KBM-7 (cell line): ENCODE measurements at places on chromosomes 12 and 14.

- no peak for DNase-seq
Measured at GRCh38 chr14:99689266-99690236, 5.5 kb downstream of the CYP46A1 start.

- DNase-seq, result no peak
Measured at GRCh38 chr14:97344666-97345065, 547.5 kb downstream of the VRK1 start.

DNA sequence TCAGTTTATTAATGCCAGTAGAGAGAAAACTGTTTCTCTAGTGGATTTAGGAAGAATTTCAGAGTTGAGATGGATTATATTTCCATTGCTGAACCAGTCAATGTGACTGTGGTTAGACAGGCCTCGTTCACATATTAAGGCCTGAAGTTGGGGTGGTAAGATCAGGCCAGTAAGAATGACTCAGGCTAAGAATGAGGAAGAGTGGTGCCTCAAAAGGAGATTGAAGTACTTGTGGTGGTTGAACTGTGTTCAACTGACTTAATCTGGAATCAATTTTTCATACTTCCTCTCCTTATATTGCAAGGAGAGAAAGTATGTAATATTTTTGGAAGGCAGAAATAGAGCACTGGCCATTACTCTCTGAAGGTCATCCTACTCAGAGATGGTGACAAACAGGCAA is 37.8 kb upstream of the ATF7IP start:
- peak; percentile 74 for DNase-seq

- peak; percentile 28 for DNase-seq
Measured at GRCh38 chr14:52352061-52352491, 38.0 kb downstream of the PTGER2 start.

GRCh38 chr12:105057174-105057573 is 27.1 kb downstream of the ALDH1L2 start:
- no peak for DNase-seq

- DNase-seq, result no peak
Measured at GRCh38 chr12:5374713-5375112, 57.2 kb upstream of the NTF3 start.

- no peak for DNase-seq
Measured at GRCh38 chr12:17352164-17352563, 737.8 kb downstream of the RERGL start.

- DNase-seq, result no peak
Measured at GRCh38 chr12:109737126-109737525, 23.5 kb downstream of the FAM222A start.

- DNase-seq, result no peak
Measured at GRCh38 chr12:2801044-2801783, 6.4 kb downstream of the FKBP4 start.

- no peak for DNase-seq
Measured at GRCh38 chr14:101823511-101824120, 62.1 kb downstream of the PPP2R5C start.

DNA sequence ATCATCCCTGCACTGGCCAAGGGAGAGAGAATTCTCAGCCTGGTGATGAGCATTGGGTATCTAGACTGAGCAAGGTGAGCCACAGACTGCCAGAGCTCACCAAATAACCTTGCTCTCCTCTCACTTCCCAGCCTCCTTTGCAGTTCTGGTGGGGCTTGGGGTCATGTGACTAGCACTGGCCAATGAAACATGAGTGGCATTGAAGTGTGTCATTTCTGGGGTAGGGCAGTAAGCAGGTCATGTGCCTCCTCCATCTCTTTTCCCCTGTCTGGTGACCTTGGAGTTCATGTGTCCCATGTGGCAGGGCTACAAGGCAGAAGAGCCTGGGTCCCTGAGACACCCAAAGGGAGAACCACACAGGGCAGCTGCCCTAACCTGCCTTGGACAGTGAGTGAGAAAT is 3.6 kb upstream of the KRT72 start:
- no peak for DNase-seq

DNA sequence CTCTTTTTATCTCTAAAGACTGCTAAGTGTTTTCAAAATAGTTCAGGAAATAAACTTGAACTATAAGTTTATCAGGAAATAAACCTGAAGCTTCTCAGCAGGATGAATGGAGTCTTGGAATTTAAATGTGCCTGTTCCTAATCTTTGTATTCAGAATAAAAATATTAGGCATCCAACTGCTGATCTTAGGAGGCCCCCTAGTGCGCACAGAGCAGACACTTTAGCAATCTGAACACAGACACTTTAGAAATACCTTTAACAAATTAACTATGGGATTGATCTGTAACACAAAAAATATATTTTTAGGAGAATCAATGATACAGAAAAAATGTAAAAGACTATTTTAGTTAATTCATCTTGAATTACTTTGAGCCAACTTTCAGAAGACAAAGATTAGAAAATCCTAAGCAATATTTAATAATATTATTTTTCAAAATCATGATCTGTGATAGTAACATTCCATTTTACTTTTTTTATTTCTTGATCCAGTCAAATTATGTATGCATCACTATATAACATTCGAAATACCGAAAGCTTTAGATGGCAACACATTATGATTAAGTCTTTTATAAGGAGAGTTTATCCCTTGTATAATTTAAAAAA is 80.9 kb downstream of the SLC41A2 start:
- DNase-seq, result peak; percentile 32

GRCh38 chr14:106729551-106729950 is 1203.2 kb downstream of the TMEM121 start:
- DNase-seq, result no peak

DNA sequence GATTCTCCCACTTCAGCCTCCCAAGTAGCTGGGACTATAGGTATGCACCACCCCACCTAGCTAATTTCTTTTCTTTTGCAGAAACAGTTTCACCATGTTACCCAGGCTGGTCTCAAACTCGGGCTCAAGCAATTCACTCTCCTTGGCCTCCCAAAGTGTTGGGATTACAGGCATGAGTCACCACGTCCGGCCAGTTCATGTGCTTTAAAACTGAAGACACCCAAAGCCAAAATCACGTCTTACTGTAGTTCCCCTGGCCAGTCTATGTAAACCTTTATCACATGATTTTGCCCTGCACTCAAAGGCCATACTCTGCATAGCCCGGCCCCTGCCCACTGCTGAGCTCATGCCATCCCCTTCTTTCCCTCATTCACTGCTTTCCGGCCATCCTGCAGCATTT is 4.5 kb downstream of the ALKBH2 start:
- no peak for DNase-seq

GRCh38 chr14:71324767-71325272 is 417.6 kb downstream of the PCNX1 start:
- DNase-seq, result peak; percentile 85

- peak; percentile 45 for DNase-seq
Measured at GRCh38 chr14:75514673-75515628, 7.3 kb upstream of the BATF start.

- no peak for DNase-seq
Measured at GRCh38 chr14:85417396-85417795, 112.5 kb upstream of the FLRT2 start.

DNA sequence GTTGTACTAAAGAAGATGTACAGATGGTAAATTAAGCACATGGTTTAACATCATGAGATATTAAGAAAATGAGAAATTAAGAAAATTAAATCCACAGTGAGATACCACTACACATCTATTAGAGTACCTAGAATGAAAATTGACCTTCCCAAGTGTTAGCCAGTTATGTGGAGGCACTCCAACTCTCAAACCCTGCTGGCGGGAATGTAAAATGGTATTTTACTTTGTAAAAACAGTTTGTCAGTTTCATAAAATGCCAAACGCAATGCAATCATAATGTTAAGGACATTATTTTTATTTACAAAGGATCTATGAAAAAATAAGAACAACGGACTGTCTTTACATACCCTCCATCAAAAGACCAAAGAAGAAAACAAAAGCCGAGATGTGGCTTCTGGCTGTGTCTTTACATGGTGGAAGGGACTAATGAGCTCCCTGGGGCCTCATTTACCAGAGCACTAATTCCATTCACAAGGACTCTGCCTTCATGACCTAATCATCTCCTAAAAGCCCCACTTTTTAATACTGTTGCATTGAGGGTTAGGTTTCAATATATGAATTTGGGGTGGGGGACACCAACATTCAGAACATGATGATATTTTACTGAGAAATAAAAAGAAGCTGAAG is 1178.7 kb downstream of the AACS start:
- no peak for DNase-seq
